ENCODE measurements at places on chromosomes 3 and 15.

DNA sequence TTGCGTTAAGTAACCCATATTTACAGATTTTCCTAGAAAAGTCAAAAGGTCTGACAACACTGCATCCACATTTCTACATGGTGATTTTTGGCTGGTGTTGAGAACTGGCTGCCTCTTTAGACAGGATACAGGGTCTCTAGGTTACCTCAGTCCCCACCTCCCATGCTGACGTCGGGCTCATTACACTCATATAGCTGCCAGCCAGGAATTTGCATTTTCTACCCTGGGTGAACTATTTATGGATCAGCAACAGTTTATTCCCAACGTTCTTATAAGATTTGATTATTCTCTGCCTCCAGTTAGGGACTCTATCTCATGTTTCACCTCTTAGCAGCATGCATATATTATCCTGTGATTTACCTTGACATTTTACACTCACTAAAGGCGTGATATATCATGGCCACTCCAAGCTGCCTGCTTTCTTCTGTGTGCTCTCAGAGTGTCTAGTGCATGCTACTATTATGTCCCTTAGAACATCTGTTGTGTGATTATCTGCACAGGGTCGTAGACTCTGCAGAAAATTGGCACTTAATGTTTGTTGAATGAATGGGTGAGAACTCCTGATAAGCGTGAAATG is 49.0 kb downstream of the CLDN11 start:
- no peak for DNase-seq

GRCh38 chr15:62913246-62913645 is 129.3 kb upstream of the TPM1 start:
- DNase-seq, result no peak

GRCh38 chr15:91561371-91562100 is 292.0 kb upstream of the SLCO3A1 start:
- DNase-seq, result peak; percentile 89

DNA sequence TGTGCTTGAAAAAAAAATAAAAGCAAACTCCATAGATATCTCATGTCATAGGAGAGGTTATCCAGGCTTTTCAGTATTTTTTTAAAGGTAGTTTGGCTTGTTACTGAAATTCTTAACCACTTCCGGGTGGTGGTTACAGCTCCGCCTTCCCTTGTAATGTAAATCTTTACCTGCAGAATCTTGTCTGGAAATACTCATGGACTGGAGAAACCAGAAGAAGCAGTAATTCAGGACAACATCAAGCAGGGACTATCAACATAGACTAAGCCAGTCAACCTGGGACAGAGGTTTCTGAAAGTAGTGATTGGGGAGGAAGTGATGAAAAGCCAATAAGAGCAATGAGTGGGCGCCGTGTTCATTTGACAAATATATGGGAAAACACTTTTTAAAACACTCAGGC is 78.9 kb upstream of the SKOR1 start:
- DNase-seq, result no peak

DNA sequence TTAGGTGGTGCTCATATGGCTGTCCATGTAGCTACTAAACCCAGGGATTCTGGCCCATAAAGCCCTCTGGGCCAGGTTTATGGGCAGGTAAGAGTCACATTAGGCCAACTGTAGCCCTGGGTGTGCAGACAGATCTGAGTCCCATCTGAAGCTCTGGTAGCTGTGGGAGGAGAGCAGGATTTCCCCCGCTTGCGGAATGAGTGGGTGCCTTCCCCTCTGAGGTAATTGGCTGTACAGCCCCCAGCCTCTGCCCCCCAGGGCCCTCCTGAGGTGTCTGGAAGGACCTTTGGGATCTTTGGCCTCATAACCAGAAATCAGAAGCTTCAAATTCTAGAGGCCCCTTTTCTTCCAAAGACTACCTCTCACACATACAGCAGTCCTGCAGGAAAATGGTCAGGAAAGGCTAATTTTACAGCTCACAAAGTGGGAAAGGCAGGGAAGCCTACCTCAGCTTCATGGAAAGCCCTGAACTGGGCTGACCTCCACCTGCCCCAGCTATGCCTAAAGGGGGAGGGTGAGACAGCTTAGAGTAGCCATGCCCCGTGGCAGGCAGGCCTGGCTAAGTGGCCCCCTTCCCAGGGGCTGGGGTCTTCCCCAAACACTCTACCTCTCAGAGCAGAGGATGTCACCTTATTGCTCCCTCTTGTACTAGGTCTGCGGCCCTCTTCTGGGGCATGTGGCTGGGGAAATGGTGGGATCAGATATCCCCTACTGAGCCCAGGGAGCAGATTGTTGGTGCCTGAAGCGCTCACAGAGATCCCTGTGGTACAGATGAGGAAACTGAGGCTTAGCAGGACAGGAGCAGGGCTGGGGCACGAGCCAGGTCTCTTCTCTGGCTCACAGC is 16.8 kb downstream of the HEMK1 start:
- no peak for DNase-seq

DNA sequence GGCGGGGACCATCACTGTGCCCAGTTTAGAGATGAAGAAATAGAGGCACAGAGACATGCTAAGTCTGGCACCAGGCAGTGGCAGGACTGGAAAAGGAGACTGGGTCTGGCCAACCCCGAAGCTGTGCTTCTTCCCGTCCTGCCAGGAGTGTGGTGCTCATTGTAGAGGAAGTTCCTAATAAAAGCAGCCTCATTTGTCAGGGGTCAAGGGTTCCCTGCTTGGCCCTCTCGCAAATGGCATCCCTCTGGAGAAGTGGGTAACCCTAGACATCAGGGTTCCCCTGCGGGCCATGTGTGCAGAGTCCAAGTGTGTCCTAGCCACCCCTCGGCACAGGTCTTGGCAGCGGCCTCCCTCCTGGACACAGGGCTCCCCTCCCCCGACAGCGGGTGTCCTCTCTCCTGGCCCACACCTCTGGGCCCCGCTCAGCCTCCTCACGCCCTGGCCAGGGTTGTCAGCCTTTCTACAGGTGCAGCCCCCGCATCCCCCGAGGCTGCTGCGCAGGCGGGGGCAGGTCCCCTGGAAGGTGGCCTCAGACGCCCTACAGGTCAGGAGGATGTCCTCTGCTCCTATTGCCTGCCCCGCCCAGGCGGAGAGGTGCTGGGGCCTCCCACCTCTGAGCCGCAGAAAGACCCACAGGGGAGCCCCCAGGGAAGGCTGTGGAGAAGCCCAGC is 61.8 kb upstream of the PRR20G start:
- no peak for DNase-seq

GRCh38 chr15:57440167-57440566 is 63.9 kb downstream of the CGNL1 start:
- no peak for DNase-seq

DNA sequence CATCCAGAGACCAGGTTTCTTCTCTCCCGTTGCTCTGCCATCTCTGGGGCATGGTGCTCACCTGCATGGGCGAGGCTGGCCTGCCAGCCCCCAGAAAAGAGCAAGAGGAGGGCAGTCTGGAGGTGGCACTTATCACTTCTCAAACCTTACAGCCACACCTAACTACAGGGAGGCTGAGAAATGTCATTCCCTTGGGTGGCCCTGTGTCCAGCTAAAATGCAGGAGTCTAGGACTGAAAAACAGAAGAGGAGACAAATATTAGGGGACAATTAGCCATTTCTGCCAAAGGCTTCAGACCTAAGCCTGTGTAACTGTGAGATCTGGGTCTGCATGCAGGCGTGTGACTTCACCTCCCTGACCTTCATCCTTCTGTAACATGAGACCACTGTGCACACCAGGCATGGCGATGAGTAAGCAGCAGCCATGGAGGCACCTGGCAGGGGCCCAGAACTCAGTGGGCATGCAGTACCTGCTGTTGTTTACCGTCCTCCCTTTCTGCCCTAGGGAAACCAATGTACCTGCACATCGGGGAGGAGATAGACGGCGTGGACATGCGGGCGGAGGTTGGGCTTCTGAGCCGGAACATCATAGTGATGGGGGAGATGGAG is 83.4 kb downstream of the MESD start:
- no peak for DNase-seq

- DNase-seq, result no peak
These were observed 384.4 kb upstream of the C2CD4B start for GRCh38 chr15:62549345-62549970.

- DNase-seq, result no peak
These were observed 18.8 kb downstream of the LEO1 start for GRCh38 chr15:51952805-51953204.

GRCh38 chr3:183006396-183007002 is 26.2 kb upstream of the DCUN1D1 start:
- DNase-seq, result no peak

DNA sequence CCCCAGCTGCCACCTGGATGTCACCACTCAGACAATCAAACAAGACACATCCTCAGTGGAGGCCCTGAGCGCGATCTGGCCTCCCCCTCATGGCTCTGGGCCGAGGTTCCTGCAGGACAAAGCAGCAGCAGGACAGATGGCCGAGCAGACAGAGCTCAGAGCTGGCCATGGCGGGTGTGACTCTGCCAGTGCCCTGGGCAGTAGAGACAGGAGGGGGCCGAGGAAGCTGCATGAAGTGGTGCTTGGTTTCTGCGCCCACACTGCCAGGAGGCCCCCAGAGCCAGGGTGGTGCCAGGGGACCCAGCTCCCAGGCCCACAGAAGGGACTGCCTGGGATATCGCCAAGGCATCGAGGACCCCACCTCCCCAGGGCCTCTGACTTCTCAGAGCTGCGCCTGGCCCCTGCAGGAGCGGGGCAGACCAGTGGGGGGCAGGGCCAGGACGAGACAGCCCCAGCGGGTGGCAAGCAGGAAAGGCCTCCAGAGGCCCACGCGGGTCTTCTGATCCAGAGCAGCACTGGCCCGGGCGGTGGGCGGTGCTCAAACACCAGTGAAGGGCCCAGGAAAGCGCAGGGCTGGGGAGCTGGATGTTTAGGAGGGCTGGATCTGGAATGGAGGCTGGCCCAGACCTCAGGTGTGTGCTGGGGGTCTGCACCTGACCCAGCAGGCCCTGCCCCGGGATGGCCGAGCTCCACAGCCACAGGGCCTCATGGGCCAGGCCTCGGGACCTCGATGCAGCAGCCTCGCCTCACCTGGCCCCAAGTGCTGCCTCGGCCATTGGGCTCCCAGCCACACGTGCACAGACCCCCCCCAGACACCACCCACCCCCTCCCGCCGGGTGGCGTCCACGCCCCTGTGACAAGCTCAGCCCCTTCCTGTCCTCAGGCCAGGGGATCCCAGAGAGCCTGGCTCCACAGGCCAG is 76.0 kb downstream of the GOLGA8G start:
- no peak for DNase-seq

DNA sequence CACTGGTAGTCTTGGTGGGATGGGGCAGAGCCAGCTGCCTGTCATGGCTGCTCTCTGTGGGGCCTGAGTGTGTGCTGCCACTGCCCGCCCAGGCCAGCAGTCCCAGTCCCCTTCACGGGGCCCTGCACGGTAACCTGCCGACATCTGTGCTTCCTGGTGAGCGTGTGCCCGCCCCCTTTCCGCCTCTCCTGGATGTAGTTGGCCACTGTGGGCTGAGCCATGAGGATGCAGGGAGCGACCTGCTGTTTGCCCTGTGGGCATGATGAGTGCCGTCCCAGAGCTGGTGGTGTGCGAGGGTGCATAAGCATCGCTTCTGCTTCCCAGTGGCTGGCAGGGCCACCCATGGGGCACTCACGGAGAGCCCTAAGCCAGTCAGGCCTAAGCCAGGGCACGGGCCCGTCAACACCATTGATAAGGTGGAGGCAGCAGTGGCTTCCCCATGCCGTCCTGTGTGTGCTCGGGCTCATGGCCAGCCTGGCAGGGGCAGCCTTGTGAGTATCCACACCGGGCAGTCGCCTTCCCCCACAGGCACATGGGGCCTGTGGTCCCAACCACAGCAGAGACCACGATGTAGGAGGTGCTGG is 14.6 kb downstream of the PLXNA1 start:
- no peak for DNase-seq

DNA sequence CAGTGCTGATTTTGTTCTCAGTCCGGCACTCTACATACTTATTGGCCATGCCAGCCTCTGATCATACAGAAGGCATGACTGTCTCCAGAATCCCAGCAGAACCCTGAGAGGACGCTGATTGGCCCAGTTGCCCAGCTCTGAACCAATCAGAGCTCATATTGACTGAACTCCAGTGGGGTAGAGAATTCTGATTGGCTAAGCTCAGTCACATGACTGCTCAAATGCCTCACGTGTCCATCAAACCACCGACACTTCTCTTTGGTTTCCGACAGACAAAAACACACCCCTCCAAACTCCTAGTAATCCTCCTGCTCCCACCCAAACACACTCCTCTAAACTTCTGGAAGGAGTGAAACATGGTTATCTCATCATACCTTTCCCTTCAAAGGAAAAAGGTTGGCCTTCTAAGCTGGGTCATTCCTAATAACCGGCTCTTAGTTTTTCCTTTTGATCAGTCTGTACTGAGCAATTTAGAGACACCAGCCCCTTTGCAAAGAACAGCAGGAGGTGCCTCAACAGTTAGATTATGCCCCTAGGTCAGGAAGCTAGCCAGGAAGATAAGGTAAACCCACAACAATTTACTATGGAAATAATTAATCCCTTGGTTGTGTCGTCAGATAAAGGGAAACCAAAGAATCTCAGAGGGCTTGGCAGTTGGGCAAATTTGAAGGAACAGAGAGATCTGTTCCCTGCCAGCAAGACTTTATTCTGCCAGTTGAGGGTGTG is 187.8 kb downstream of the TLE3 start:
- DNase-seq, result no peak

GRCh38 chr3:62201438-62202035 is 171.8 kb downstream of the FEZF2 start:
- peak; percentile 65 for DNase-seq

GRCh38 chr3:33023176-33024136 is 72.0 kb downstream of the CCR4 start:
- DNase-seq, result no peak

DNA sequence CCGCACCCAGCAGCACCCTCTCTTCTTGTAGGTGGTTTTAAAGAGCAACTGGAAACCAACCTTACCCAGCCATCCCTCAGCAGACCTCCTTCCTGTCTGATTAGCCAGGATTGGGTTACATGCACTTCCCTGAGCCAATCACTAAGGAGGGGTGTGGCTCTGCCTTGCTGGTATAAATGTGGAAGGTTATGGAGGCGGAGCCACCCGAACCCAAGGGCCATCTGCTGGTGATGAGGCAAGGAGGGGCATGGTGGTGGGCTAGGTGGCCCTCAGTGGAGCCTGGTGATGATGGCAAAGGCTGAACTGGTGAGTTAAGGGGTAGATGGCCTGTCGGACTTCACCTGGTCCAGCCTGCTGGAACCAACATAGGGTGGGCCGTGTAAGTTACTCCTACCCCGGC is 39.8 kb downstream of the CCDC33 start:
- no peak for DNase-seq

Measured in AG08395 (cell line).